ENCODE measurements at places on chromosomes 1 and 21.

DNA sequence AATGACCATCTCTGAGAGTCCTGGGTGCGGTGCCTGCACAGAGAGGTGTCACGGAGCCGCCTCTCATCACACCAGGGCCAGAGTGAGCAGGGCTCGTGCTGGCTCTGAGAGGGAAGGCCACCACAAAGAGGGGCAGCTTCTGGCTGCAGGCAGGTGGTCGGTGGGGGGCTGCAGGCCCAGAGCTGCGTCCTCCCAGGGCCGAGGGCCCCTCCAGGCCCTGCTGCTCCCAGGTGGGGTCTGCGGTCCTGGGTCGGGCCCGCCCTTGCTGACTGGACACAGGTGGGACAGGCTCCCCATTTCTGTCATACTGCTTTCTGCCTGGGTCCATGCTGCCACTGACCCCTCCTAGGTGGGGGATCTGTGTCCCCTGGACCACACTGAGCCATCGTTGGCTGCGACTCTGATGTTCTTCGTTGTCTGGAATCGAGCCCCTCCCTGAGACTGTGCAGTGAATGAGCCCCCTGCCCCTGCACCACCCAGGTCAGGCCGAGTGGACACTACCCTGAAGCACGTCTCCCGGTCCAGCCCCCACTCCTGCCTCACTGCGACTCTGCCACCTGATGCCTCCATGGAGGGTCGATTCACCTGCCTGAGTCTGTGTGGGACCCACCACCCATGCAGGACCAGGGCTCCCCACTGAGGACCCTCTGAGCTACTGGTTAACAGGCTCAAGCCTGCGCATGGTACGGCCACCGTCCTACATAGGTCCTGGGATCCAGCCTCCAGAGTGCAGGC lies 332.0 kb upstream of the VAMP3 start:
- DNase-seq, result no peak

- no peak for DNase-seq
Measured at GRCh38 chr1:106266786-106267185, 789.7 kb upstream of the PRMT6 start.

GRCh38 chr1:1082776-1083415 lies 8.8 kb upstream of the RNF223 start:
- no peak for DNase-seq

DNA sequence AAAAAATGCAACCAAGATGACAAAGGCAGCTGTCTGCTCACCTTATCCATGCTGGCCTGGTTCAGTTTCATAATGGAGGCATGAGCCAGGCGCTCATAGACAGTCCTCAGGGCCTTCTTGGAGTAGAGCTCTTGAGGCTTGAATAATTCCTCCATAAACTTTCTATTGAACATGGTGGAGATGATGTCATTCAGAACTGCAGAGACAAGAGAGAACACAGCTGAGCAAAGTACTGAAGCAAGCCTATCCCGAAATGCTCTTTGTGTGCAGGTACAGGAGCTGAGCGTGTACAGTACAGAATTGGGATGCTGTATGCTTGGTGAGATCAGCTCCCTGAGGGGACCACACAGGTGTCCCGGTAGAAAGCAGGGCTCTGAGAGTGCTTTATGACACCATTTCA lies 11.5 kb downstream of the OSCP1 start:
- DNase-seq, result no peak

DNA sequence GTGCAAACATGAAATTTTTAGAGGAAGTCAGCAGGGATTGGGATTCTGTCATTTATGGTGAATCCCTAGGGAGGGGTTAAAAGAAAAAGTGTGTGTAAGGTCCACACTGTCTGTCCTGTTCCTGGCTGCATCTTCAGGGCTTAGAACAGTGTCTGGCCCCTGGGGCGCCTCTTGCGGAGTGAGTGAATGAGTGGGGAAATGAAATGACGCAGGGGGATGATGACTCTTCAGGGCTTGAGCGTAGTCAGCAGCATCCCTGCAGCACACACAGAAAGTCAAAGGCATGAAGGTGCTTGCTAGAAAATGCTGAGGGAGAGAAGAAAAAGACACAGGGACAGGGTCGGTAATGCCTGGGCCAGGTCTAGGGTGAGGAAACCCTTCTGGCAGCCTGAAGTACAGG lies 57.8 kb downstream of the PGBD5 start:
- no peak for DNase-seq

DNA sequence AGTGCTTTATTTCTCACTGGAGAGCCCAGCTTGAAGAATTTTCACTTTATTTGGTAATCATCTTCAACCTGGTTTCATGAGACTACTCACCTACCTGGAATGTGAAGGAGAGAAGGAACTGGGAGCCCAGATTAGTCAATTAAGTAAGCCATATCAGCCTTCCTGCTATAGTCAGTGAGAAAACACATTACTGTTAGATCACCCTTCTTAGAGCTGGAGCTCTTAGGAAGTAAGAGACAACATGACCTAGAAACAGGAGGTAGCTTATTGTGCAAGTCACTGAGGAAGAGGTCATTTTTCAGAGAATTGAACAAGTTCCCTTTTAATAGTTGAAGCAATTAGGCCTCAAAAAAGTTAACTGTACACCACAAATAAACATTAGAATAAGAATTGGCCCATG lies 49.2 kb upstream of the TEKT2 start:
- no peak for DNase-seq

DNA sequence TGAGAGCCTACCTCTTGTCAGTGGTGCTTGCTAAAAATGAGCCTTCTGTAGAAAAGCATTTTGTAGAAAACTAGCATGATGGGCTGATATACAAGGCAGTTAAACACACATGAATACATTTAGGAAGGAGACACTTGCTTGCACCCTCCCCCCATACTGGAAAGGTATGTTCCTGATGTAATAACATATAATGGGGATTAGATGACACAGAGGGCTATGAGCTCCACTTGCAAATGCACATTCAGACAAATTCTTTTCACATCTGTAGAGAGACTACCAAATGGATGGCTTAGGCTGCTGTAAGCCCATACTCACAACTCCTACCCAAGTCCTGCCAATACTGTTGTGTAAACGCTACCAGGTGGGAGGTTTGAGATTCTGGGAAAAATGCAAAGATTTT lies 634.0 kb downstream of the SMYD3 start:
- no peak for DNase-seq

DNA sequence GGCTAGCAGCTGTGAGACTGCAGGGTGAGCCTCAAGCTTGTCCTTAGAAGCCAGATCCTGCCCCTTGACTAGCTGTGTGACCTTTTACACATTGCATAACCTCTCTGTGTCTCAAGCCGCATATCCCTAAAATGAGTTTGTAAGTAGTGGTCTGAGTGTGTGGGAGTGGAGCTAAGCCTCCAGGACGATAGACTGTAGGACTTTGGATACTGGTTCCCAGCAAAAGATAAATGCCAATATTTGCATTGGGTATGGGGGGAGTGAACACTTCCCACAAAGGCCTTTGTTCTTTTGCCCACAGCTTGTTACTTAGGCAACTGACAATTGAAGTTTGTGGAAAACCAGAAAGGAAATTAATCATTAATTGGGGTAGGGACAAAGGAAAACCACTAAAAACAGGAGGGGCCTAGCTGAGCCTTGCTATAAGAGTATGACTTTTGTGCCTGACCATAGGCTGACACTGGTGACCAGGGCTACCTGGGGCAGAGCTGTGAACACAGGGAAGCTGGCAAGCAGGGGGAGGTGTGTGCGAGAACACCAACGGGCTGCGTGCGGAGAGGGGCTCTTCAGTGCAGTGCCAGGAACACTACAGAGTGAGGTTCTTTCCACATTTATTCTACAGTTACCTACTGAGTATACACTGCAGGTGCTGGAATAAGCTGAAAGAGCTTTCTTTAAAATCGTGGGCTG lies 102.4 kb upstream of the ETV3 start:
- no peak for DNase-seq

DNA sequence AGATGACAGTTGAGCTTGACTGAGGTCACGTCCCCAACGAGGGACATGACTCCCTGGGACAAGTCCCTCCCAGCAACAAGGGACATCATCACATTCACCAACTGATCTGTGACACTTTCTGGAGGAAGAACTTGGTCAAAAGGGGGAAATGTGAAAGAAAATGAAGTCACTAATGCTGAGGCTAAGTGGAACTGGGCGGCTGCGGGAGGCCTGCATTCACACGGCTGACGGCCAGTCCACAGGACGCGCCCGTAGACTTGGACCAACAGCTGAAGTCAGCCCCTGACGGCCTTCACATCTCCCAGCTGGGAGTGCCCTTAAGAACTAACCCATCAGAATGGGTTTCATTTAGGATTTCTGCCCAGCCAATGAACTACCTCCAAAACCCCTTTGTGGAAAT lies 26.6 kb downstream of the POFUT2 start:
- no peak for DNase-seq

DNA sequence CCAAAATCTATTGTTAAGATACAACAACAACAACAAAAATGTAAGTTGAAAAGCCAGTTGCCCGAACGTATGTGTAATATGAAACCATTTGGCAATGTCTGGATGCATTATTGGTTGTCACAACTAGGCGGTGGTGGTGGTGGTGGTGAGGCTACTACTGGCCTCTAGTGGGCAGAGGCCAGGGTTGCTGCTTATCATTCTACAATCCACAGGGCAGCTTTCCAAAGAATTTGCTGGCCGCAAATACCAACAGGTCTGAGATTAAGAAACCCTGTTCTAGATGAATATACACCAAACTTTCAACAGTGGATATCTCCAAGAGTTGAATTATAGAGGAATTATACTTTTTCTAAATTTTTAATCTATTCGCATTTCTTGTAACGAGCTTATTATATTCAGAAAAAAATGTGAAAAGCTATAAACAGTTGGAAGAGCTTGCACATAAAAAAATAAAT lies 26.8 kb upstream of the ZNF697 start:
- no peak for DNase-seq

DNA sequence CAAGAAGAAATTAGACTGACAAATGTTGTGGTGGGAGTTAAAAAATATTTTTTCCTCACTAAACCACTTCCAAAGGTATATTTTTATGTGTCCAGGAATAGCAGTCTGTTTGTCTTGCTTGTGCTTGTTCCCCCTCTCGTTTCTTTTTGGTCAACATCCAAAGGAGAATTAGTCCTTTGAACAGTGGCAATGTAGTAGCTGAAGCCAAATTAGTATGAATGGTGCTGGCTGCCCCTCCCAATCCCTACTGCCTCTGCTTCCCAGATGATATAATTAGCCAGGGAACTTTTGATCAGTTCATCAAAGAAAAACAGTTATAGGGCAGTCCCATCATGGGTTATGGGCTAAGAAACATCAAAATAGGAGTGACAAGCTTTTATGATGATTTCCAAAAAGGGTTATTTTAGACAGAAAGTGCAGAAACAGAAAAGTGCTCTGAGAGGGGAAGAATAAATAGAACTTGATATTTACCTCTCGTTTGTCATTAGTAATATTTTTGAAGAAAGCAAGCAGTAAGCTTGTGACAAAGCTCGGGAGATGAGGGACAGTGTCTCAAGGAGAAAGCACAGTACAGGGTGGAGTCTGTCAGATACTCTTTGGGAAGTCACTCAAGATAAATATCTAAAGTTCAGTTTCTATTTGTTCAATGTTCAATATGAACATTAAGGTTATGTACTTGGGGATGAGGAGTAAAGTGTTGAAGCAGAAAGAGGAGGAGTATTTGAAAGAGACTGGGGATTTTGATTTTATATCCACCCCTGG lies 239.1 kb downstream of the HLX start:
- no peak for DNase-seq

DNA sequence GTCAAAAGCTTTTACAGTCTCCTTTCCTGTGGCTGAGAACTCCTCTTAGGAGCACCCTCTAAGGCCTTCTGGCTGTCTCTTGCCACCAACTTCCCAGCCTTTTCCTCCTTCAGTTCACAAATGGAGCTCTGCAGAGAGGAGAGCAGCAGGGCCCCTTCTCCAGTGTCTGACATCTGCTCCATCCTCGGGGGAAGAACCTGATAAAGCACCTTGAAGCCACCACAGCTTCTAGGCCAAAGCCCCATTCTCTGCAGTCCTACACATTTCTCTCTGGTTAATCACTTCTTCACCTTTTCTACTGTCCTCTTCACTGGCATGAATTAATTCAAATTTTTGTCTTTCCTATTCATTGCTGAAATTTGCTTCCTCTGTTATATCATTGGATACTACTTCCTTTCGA lies 378.1 kb upstream of the POU3F1 start:
- no peak for DNase-seq

Measured in stimulated activated CD4-positive, alpha-beta T cell treated with anti-CD3 and anti-CD28 coated beads, Interleukin-15, amount 100 ng/mL, for 1 hour (primary cell).